Stimulated activated CD8-positive, alpha-beta memory T cell treated with anti-CD3 and anti-CD28 coated beads, Interleukin-7, amount 100 ng/mL, for 24 hours (primary cell): ENCODE measurements at places on chromosomes 12 and 14.

DNA sequence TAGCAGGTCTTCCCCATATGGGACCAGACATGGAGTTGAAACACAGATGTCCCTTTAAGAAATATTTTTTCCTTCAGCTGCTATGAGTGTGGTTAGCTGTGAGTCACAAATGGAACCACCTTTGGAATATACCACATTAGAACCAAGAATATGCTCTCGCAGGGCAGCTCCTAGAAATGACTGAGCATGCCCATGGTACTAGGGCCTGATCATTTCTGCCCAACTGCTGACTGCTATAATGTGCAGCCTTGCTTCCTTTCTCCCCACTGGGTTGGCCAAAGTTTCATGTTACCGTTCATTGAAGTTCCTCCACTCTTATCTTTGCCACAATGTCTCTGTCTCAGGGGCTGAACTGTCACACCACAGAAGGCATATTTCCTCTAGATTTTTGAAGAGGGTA, 1074.6 kb downstream of the FLRT2 start:
- no peak for DNase-seq

GRCh38 chr12:67784831-67785230, 136.3 kb downstream of the DYRK2 start:
- no peak for DNase-seq

- no peak for DNase-seq
Observed at GRCh38 chr14:21302013-21302835, 22.3 kb downstream of the RPGRIP1 start.

GRCh38 chr14:61653507-61653906, 41.8 kb upstream of the HIF1A start:
- DNase-seq, result no peak

DNA sequence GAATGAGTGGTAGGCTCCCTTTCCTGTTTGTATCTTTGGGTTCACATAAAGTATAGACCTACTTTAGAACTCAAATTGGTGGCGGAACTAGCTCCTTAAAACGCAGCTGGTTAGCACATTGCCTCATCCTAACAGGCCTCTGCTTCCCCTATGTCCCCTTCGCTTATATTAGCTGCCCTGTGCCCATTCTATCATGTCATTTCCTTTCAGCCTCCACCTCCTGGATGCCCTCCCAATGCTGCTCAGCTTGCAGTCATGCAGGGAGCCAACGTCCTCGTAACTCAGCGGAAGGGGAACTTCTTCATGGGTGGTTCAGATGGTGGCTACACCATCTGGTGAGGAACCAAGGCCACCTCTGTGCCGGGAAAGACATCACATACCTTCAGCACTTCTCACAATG, 3.5 kb downstream of the DAZAP2 start:
- DNase-seq, result no peak
